Activated gamma-delta T cell treated with anti-CD3 and anti-CD28 coated beads, Interleukin-2, amount 50 U/mL, for 16 hours (primary cell): ENCODE measurements at places on chromosomes 11 and 22.

- DNase-seq, result no peak
These were observed 202.5 kb upstream of the CADM1 start for GRCh38 chr11:115706626-115707135.

DNA sequence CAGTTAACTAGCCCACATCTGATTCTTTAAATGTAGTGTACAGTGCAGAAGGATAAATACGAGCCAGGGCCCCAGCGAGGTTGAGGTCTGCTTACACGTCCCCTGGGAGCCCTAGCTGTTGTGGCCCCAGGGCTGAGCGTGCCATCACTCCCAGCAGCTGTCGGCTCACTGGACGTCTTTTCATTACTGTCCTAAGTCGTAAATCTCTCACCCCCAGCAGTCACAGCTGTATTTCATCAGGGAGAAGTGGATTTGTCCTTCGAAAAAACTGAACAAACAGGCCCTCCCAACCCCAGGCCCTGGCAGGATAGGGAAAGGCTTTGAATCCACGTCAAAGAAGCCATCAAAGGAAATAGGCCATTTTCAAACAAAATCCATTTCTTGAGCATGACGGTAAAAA lies 110.4 kb upstream of the CSNK2A3 start:
- DNase-seq, result no peak

DNA sequence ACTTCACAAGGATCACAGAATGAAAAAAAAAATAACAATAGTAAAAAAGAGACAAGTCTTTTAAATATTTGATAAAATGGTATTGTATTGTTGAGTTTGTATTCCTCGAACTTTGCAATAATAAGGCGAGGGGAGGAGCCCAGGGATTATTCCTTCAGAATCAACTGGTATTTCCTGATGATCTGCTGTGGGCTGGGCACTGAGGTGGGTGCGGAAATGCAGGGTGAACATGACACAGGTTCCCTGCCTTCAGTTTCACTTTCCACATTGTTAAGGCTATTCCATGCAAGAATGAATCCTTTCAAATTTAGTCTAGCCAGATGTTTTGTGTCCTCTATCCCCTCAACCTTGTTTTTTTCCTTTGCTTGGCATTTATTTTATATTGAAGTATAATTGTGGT lies 2.1 kb upstream of the EIF3M start:
- DNase-seq, result no peak

- DNase-seq, result peak; percentile 5
These were observed 1.5 kb downstream of the CHEK1 start for GRCh38 chr11:125626288-125626950.

- no peak for DNase-seq
These were observed 38.0 kb downstream of the CPT1A start for GRCh38 chr11:68803766-68804165.

GRCh38 chr11:19405966-19406365 lies 165.2 kb upstream of the E2F8 start:
- DNase-seq, result no peak

GRCh38 chr22:29369460-29369859 lies 18.9 kb downstream of the AP1B1 start:
- DNase-seq, result no peak

DNA sequence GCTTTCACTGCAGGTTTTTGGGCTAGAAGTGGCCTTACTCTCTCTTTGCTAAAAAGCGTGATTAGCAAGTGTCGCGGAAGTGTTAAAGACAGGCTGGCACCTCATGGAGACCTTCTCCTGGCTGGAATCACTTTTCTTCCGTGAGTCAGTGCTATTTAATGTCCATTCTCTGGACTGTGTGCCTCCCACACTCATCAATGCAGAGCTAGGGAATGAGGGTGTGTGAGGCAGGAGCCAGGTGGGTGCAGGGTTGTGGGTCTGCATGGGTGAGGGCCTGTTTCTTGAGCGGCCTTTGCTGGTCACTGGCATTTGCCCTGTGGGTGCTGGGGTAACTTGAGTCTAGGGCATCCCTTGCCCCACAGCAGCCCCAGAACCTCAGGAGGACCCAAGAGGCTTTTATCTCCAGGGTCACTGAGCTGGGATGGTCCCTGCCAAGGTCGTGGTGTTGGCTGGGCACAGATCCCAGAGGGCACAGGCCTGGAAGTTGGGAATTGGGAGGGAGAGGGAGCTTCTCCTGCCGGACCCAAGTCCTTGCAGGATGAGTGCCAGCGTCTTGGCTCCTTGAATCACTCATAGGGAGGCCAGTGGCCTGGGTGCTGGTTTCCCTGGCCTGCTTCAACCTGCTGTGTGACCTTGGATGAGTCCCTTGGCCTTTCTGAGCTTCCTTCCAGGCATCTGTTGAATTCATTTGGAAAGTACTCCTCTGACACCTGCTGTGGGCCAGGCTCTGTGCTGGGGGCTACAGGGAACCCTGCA lies 30.0 kb downstream of the KIAA1671 start:
- no peak for DNase-seq

- DNase-seq, result no peak
These were observed 20.1 kb downstream of the ST14 start for GRCh38 chr11:130179396-130180306.

- DNase-seq, result no peak
These were observed 21.6 kb downstream of the LRFN4 start for GRCh38 chr11:66878474-66878873.

DNA sequence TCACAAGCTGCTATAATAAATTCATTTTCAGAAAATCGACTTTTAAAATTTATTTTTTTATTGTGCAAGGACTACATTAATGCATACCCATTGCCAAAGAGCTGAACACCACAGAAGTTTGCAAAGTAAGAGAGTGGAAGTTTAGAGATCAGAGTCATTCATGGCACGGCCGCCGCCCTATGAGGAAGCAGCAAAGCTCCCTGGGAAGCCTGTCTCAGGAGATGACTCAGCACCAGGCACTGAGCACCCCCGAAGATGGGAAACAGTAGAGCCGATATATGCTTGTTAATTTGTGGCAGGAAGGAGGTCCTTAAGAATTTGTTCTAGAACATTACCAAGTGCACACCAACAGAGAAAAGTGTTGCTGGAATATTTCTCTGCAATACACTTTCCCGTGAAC lies 693.7 kb downstream of the OPCML start:
- no peak for DNase-seq

DNA sequence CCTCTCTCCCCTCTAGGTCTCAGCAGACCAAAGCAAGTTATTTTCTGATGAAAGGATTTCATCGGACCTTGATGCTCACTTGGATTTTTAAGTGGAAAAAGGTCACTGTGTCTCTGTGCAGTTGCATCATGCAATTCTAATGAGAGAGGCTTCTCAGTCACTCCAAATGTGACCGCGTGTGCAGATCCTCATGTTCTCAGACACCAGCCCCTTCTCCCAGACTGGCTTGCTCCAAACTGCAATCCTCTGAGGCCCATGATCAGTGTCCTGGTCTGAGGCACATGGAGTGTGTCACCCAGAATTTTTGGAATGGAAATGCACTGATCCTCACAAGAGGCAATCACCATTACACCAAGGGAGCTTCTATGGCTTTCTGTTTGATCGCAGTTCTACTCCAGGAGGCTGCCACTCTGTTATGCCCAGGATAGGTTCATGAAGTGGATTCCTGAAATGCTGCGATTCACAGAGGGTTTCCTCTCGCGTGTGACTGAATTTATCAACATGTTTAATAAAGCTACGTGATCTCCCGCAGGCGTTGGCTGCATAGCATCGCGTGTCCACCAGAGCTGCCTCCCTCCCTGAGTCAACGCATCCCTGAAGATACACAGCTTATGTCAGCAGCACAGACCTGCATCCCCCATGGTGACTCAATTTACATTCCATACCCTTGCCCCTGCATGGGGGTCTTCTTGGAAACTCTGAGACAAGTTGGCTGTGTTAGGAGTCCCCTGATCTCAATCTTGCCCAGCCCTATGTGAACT lies 544.6 kb upstream of the B3GAT1 start:
- DNase-seq, result no peak

DNA sequence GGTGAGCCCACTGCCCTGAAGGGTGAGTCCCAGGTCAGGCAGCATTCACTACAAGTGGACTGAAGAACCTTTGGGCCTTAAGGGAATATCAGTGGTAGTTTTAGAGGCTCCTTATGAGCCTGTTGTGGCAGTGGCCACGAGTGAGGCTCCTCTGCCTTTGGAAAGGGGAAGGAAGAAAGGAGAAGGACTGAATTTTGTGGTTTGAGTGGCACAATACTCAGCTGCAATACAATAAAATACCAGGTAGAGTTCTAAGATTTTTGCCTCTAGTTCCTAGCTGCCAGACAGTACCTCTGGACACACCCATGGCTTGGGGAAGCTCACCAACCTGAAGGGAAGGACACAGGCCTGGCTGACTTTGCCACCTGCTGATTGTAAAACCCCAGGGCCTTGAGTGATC lies 260.9 kb downstream of the DYNC2H1 start:
- no peak for DNase-seq

GRCh38 chr22:42473484-42474193 lies 41.4 kb upstream of the NFAM1 start:
- DNase-seq, result no peak

GRCh38 chr11:94880216-94880615 lies 93.1 kb downstream of the CWC15 start:
- no peak for DNase-seq

- no peak for DNase-seq
These were observed 10.4 kb downstream of the NUP98 start for GRCh38 chr11:3786781-3787428.

- no peak for DNase-seq
These were observed 38.3 kb upstream of the SYT13 start for GRCh38 chr11:45324459-45324858.

DNA sequence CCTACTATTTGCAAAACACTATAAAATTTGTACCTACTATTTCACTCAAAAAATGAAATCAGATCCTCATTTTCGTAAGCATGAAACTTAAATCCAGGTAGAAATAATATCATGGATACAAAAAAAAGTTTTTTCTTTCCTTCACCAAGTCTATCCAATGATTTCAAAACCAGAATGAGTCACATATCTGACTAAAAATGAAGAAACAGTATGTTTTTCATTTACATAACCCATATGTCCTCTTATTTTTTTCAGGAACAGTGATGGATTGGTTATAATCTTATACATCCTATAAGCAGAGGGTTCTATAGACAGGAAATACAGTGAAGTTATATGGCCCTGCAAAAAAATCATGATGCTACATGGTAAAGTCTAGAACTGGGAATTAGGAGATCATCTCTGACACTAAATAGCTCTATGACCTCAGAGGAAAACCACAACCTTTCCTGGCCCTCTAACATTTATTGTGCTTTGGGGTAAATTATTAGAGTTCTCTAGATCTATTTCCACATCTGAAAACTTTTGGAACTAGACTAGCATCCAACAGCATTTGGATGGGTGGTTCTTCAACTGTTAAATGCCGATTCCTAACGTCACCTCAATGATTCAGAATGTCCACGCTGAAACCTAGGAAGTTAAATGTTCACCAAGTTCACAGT lies 10.9 kb downstream of the MTMR2 start:
- no peak for DNase-seq

- DNase-seq, result no peak
These were observed 80.0 kb downstream of the CTTN start for GRCh38 chr11:70478166-70478890.

DNA sequence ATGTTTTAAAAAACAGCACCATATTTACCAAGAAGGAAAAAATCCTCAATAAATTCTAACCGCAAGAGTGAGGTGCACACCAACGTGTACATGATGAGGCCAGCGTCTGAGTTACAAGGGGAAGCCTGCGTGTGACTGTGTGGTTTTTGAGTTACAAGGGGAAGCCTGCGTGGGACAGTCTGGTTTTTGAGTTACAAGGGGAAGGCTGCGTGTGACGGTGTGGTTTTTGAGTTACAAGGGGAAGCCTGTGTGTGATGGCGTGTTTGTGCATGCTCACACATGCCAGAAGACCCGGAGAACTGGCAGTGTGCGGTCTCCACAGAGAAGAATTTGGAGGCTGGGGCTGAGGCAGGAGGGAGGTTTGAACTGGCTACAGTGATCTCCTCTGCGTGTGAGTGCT lies 1376.4 kb downstream of the TBC1D22A start:
- DNase-seq, result no peak
